Stimulated activated CD8-positive, alpha-beta memory T cell treated with anti-CD3 and anti-CD28 coated beads, Interleukin-4, amount 100 ng/mL, for 24 hours (primary cell): ENCODE measurements at places on chromosomes 1 and 21.

DNA sequence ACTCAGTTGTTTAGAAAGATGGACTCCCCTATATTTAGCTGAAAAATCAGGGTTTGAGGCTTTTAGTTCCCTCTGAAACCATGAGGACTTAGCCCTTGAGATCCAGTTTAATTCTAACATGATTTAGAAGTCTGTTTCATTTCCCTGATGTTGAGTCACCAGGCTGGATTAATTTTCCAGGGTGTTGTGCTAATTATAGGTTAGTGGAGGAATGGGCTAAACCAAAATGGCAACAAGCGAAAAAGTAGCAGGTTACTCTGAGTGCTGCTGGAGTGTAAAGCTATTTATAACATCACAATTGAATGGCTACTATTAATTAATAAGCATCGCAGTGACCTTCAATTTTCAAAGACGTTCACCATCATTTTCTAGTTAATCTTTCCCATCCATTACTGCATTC lies 15.5 kb upstream of the USP24 start:
- no peak for DNase-seq

GRCh38 chr1:95005584-95005983 lies 67.2 kb downstream of the ALG14 start:
- DNase-seq: no peak

GRCh38 chr1:16080422-16081150 lies 7.1 kb upstream of the FAM131C start:
- no peak for DNase-seq

DNA sequence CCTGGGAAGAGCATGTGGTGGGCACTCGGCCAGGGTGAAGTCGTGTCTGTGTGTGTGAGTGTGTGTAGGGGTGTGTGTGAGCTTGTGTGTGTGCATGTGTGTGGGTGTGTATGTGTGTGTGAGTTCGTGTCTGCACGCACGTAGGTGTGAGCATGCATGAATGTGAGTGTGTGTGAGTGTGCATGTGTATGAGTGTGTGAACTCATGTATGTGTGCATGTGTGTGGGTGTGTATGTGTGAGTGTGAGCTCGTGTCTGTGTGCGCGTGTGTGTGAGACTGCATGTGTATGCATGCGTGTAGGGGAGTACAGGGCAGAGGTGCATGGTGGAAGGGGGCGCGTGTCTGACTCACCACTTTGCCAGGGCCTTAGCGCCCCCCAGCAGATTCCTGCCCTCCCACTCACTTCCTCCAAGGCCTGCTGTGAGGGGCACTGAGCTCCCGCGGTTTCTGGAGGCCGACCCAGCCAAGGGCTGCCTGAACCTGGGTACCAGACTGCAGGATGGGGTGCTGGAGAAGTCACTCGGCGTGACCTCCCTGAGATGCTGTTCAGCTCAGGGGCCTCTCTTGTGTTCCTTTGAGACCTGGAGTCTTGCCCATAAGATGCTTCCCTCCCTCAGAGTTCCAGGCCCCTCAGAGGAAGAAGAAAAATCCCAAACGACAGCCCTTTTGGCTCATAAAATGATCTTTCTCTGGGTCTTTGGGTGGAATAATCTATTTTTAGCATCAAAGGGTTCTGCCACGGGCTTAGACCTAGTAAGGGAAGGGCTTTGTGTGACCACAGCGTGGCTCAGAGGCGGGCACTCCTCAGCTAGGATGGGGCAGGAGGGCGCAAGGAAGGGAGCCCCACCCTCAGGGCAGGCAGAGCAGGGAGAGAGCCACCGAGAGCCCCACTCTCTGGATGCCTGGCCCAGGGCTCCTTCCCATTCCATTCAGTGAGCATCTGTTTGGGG lies 41.1 kb upstream of the RUNX3 start:
- DNase-seq: no peak

- DNase-seq: no peak
Observed at GRCh38 chr1:112636597-112637253, 17.1 kb downstream of the CAPZA1 start.

GRCh38 chr1:55055084-55055882 lies 15.9 kb downstream of the PCSK9 start:
- no peak for DNase-seq

DNA sequence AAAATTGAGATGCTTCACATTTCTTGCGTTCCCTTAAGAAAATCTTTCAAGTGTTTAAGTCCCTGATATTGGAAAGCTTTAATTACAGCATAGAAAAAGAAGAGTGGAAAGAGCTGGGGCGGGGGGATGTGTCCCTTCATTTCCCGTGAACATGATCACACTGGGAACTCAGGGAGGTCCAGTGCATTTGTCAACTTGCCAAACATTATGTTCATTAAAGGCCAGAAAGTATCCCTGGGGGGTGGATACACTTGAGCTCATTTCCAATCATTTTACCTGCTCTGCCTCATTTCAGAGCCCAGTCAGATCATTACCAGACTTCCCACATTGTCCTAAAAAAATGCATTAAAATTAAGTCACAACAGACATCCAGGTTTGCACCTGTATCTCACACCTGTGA lies 123.6 kb upstream of the KCNJ15 start:
- no peak for DNase-seq

- no peak for DNase-seq
Observed at GRCh38 chr1:5935026-5935425, 57.2 kb downstream of the NPHP4 start.

- DNase-seq: no peak
Observed at GRCh38 chr1:216794586-216794985, 71.4 kb upstream of the ESRRG start.

- DNase-seq: no peak
Observed at GRCh38 chr1:15557594-15557993, 27.3 kb downstream of the AGMAT start.

GRCh38 chr1:31717341-31717740 lies 13.5 kb upstream of the COL16A1 start:
- no peak for DNase-seq

DNA sequence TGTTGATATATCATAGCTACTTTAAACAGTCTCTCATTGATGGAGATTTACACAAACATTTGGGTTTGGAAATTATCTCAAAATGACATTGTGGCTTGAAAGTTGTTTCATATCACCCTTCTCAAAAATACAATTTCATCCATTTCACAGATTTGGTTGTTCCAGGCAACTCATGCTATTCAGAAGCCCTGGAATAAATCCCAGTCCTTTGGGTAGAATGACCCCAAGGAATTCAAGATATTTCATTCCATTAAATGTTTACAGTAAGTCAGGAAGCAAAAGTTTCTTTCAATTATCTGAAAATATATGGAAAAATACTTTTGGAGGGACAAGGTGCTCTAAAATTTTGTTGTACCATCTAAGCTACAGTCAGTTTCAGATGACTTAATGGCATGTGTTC lies 27.1 kb downstream of the MPZL1 start:
- no peak for DNase-seq

DNA sequence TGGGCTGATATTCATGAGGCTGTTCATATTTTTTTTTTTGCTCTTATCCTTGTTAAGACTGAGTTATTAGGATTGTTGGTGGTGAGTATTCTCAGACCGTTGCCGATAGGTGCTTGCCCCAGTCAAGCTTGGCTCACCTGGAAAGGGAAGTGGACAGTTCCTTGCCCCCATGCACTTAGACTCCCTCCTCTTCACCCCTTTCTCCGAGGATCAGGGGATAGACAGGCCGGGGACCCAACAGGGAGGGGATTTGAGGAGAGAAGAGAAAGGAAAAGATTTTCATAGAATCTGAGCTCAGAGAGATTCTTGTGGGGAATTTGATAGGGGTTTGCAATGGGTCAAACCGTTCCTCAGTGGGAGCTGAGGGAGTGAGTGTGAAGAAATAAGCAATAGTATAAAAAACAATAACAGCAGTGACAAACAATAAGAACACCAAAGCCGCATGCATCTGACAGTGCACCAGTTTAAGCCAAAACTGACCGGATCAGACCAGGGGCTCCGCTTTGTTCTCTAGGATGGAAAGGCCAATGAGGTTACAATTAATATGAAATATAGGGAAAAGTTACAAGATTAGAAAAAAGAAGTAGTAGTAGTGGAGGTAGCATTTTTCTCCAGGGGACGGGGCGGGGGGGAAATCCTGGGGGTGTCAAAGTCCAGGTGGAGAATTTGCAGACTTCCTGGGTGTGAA lies 8.9 kb downstream of the PAX7 start:
- no peak for DNase-seq

DNA sequence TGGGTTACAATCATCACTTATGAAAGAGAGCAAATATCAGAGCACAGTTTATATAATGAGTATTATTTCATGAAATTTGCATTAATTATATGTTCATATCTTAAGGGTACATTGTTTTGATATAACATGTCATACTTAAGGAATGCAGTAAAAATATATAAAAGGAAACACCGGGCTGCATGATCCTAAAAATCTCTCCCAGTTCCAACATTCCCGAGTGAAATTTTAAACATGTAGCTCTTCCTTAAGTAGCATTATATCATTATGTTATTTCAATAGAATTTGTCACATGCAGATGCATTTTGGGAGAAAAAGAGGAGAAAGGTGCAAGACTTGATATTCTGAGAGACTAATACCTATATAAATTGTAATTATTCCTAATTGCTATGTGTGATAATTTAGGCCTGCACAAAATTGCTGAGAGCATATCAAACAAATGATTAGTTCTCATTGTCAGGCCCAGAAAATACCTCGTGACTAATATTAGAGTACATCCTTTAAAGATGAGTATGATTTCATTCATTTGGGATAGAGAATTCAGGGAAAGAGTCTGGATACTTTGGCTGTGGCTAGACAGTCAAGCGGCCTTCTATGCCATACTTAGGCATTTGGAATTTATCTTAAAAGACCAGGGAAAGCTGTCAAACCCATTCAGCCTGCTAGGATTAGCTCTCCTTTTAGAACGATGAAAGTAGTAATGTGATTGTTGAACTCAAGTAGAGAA lies 86.8 kb downstream of the ADGRL2 start:
- DNase-seq: no peak

- DNase-seq: no peak
Observed at GRCh38 chr1:157584503-157584902, 13.4 kb downstream of the FCRL4 start.

GRCh38 chr1:22292011-22292788 lies 149.3 kb upstream of the WNT4 start:
- no peak for DNase-seq

- DNase-seq: no peak
Observed at GRCh38 chr1:29620631-29621030, 384.3 kb downstream of the PTPRU start.

GRCh38 chr1:242128951-242129502 lies 130.1 kb upstream of the MAP1LC3C start:
- no peak for DNase-seq

GRCh38 chr1:212560933-212561460 lies 47.6 kb upstream of the ATF3 start:
- DNase-seq: no peak

- DNase-seq: no peak
Observed at GRCh38 chr1:113683384-113684152, 75.7 kb downstream of the PHTF1 start.

GRCh38 chr1:91851130-91852010 lies 34.6 kb downstream of the TGFBR3 start:
- no peak for DNase-seq

DNA sequence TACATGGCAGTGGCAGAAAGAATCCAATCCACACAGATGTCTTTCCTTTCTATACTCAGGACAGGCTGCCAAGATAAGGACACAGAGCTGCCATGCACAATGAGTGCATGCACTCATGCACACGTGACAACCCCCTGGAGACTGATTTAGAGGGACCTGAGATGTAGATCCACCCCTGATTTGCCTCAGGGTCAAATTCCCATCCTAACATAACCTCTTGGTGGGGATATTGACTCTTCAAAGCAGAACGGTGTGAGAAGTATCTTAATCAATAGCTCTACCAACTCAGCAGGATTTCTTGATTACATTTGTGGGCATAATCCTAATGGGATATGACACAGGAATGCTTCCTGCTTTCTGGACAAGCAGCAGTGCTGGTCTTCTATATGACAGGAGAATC lies 125.2 kb upstream of the DSCAM start:
- no peak for DNase-seq

GRCh38 chr1:40905061-40905460 lies 42.9 kb upstream of the CITED4 start:
- no peak for DNase-seq

DNA sequence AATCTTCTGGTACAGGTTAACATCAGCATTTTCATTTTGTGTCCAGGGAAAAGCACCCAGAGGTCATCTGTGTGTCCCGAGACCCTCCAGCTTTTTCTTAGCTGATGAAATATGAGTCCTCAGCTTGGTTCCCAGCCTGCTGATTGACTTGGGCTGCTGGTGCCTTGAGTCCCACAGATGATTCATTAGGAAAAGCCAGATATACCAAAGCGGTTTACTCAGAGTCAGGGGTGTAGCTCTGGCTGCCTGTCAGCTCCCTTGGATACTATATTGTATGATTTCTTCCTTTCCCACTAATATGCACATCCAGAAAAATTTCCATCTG lies 43.7 kb upstream of the MAB21L3 start:
- DNase-seq: no peak
